ENCODE measurements at places on chromosomes 12 and 14.

DNA sequence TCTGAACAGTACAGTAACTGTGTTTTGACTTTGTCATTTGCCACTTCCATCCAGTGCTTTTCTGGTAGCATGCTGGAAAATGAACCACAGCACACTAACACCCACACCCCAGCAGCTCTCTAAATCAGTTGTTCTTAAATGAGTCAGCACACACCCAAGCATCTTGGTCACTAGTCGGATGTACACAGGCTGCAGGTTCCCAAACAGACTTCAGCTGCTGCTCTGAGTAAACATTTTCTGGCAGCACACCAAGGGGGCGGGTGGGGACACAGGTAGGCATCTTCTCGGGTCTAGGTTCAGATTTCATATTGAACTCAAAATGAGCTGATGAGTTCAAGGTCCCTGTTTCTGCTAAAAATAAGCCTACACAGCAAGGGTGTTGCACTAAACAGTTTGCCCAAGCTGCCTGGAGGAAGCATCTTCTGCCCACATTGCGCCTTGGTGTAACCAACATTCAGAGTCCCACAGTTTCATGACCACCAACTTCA lies 39.8 kb downstream of the IFNG start:
- no peak for DNase-seq

- no peak for DNase-seq
These were observed 30.8 kb downstream of the NTN4 start for GRCh38 chr12:95759718-95760117.

DNA sequence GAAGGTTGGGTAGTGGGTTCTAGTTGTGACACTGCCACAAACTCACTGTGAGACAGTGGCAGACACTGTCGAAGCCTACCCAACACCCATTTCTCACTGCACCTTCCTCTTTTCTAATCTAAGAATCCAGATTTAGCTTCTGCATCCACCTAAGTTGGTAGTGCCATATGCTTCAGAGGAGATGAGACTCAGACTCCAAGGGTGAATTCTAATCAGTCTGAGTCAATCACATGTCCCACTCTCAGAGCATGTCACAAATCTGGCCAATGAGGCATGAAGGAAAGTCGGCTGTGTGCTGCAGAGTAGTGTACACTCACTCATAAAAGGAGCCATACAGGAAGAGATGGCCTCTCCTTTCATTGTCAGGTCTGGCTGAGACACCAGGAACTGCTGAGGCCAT lies 102.1 kb upstream of the RAP1B start:
- DNase-seq = no peak

GRCh38 chr12:78684419-78684818 lies 180.2 kb upstream of the SYT1 start:
- no peak for DNase-seq

DNA sequence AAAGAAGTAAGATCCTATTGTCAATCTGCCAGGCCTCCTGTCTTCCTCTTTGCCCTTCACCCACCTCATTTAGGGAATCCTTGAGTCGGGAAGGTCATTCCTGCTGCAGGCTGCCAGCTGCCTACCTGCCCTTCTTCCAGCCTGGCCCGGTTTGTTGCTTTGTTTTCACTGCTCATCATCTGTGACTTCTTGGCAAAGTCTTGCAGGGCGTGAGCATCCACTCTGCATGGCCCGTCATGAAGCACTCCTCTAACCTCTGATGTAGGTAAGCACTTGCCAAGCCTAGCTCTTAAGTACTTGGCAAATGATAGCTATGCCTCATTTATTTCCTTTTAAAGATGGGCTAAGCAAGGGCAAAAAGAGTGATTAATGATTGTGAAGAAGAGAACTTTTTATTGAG lies 192.8 kb downstream of the NRXN3 start:
- no peak for DNase-seq

DNA sequence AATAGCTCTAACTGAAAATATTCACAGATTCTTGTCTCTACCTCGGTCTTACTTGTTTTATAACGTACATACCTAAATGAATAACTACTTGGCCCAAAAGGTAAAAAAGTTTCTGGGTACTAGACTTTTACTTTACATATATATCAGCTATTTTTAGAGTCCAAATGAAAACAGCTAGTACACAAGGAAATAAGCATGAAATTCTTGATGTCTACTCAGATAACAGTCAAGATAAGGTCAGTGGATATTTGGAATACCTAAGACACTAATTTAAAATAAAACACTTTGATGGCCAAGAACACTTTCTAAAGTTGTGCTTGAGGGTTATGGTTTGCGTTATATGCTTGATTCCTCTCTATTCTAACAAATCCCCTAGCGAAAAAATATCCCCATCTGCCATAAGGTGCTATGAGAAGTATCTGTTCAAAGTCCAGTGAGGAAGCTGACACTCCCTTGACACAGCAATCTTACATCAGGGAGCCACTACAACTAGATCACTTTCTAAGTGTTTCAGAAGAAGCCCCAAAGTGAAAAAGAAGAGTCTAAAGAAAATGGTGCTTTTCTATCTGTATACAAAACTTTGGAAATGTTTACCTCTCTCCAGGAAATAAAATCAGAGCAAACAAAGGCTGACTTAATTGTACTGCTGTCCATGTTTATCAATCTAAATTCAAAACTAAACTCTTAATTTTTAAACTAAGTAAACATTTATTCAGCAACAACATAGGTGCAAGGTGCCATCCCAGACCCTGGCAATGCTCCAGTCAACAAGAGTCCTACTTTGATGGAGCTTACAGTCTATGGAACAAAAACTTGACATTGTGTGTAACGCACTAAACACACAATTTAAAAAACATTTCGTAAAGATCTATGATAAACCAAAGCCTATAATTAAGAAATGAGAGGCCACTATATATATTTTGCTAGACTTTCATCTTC lies 11.7 kb downstream of the PTPN21 start:
- no peak for DNase-seq

DNA sequence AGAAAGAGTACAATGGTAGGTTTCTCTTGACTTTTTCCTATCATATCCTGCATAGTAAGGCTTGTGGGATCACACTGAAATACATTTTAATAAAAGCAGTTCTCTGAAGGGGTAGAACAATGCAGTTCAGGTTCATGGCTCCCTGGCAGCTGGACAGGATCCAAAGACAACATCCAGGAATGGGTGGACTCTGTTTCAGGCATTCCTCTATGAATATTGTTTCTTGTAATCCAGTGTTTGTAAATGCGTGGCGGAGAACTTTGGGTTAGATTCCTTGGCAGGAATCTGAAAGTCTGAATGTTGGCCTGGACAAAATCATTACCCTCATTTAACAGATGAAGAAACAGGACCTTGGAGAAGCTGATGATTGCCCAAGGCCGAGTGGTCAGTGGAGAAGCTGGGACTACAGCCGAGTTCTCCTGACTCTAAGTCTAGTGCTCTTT lies 43.5 kb downstream of the SYNE2 start:
- DNase-seq = peak; percentile 34

- no peak for DNase-seq
These were observed 877.6 kb upstream of the SEL1L start for GRCh38 chr14:82411298-82411697.

DNA sequence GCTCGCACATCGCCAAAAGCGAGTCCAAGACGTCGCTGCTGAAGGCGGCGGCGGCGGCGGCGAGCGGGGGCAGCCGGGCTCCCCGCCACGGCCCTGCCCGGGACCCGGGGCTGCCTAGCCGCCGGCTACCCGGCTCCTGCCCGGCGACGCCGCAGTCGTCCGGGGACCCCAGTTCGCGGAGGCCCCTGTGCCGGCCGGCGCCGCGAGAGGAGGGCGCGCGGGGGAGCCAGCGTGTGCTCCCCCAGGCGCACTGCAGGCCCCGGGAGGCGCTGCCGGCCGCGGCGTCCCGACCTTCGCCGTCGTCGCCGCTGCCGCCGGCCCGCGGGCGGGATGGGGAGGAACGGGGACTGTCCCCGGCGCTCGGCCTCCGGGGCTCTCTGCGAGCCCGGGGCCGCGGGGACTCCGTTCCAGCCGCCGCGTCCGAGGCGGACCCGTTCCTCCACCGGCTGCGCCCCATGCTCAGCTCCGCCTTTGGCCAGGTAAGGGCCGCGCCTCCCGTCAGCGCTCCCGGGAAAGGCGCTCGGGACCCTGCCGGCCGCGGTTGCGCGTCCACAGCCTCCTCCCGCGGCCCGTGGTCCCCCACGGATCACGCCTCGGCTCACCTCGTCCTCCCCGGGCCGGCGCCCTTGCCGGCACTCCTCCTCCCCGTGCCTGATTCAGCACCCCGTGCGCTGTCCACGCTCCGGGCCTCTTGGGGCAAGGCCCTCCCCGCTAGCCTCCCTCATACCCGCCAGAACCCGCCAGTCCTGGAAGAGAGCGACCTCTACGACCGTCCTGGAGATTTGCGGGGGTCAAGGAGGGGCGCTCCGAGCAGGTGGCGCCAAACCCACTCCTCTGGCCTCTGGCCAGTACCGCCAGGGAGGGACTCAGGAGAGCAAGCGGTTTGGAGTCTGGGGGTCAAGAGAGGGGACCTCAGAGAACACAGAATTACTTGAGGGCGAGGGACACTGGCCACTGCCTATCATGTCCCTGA lies 721 bp downstream of the CABP1 start:
- DNase-seq = no peak

GRCh38 chr14:40374221-40374620 lies 942.0 kb upstream of the FBXO33 start:
- DNase-seq = no peak

DNA sequence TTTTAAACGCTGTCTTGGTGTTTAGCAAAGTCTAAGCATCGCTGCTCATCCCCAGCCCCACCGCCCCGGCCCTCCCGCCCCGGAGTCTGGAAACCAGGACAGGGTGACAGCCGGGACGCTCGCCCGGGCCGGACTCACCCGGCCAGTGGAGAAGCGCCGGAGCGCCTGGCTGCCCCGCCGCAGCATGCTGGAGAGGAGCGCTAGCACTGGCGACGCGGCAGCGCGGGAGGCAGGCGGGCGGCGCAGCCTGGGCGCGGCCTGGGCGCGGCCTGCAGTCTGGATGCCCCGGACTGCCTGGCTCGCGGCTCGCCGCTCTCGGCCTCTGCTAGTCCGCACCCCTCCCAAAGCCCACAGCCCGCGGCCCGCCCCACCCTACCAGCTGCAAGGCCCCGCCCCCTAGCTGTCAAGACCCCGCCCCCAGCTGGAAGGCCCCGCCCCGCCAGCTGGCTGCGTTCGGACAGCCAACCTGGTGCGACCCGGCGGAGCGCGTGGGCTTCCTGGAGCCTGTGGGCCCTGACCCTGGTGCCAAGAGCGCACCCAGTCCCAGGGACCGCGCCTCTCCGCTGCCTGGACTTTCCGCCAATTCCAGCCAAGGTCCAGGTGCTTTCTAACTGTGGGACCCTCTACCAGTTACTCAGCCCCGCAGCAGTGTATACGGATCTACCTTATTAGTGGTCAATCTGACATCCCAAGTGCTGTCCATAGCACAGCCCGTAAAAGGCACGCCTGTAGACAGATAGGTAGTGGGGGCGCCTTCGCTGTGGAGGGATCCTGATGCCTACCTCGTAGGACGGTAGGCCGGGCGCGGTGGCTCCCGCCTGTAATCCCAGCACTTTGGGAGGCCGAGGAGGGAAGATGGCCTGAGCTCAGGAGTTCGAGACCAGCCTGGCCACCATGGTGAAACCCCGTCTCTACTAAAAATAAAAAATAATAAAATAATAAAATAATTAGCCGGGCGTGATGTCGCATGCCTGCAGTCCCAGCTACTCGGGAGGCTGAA lies at the start of gene ALDH1L2:
ALDH1L2 (minus strand) TSS at position 208 of the 1,000 bp plus-strand sequence; CDS start at position 186, 22 bp downstream.
- DNase-seq = peak; percentile 58

- no peak for DNase-seq
These were observed 18.5 kb upstream of the TC2N start for GRCh38 chr14:91885839-91886238.

DNA sequence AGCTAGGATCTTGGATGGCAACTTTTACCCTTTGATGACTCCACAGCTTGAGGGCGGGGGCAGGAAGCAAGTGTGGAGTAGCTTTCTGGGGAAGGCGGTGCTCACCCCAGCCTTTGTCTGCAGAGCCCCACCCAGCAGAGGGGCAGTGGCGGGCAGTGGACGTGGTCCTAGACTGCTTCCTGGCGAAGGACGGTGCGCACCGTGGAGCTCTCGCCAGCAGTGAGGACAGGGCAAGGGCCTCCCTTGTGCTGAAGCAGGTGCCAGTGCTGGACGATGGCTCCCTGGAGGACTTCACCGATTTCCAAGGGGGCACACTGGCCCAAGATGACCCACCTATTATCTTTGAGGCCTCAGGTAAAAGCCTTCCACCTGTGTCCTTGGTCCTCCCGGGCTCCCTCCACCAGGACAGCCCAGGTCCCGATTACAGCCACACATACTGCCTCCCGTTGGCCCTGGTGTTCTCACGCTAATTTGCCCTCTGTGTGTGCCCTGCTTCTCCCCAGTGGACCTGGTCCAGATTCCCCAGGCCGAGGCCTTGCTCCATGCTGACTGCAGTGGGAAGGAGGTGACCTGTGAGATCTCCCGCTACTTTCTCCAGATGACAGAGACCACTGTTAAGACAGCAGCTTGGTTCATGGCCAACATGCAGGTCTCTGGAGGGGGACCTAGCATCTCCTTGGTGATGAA lies 1.2 kb downstream of the TAPBPL start:
- DNase-seq = no peak

DNA sequence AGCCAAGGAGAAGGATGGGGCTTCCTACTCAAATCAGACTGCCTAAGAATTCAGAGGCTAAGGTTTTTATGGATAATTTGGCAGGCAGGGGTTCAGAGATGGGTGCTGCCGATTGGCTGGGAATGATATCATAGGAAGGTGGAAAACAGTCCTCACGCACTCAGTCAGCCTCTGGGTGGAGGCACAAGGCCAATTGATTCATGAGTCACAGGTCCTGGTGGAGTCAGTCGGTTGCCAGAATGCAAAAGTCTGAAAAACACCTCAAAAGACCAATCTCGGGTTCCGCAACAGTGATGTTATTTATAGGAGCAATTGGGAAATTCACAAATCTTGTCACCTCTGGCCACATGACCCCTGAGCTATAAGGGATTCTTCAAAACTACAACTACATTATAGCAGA lies 105.5 kb downstream of the GXYLT1 start:
- no peak for DNase-seq

GRCh38 chr12:54191126-54191525 lies 2.3 kb upstream of the SMUG1 start:
- no peak for DNase-seq

DNA sequence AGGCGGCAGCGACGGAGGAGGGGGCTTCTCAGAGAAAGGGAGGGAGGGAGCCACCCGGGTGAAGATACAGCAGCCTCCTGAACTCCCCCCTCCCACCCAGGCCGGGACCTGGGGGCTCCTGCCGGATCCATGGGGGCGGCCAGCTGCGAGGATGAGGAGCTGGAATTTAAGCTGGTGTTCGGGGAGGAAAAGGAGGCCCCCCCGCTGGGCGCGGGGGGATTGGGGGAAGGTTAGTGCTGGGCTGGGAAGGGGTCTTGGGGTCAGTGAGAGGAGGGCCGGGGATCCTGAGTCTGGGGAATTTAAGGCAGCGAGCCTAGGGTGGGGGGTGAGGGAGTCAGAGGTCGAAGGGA lies 203 bp downstream of the NFATC4 start:
- no peak for DNase-seq

GRCh38 chr12:52058631-52059361 lies 7.6 kb downstream of the NR4A1 start:
- DNase-seq = no peak
